Forelimb muscle (tissue), 1 donor: ENCODE measurements at places on chromosomes 2 and 18. TPM values are rescaled to one million over a fixed set of nuclear protein-coding genes. Genes with fewer than 3 reads are reported as not detected.

- no peak for DNase-seq
Observed at GRCh38 chr2:233460726-233461441, 105.7 kb downstream of the USP40 start.

- DNase-seq = no peak
Observed at GRCh38 chr2:163887182-163887581, 151.4 kb upstream of the FIGN start.

The RUFY4 gene
- 0.16 TPM for polyA plus RNA-seq

The IL36G gene
- polyA plus RNA-seq = 0.14 TPM

DNA sequence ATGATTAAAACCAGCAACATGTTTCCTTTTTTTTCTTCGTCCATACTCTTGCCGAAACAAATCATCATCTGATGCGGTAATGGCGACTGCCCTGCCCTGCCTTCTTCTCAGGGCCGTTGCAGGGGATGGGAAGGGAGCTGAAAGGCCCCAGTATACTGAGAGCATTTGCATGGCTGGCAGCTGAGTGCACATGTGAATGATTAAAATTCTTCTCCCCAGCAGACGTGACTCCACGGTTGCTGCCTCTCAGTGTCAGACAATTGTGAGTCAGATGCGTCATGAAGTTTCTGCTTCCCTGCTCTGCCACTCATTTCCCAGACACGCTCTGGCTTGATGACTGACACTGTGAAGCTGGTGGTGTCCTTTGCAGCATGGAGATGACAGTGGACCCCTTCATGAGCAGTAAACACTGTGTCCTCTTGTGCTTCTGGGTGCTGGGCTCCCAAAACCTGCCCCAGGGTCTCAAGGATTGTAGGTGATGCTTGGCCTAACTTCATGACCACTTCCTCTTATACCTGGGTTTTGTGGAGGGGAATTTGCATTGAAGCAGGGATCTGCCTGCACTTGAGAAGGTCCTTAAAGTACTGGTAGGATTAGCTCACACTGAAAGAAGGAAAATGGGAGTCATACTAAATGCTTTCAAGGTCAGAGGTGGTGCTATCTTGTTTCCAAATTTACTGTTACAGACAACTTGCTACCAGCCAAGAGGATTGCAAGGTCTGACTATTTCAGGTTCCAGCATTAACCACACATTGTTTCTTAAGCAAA lies 222.5 kb upstream of the COPS8 start:
- DNase-seq = no peak

GRCh38 chr2:124804014-124804940 lies 779.2 kb downstream of the CNTNAP5 start:
- no peak for DNase-seq

DNA sequence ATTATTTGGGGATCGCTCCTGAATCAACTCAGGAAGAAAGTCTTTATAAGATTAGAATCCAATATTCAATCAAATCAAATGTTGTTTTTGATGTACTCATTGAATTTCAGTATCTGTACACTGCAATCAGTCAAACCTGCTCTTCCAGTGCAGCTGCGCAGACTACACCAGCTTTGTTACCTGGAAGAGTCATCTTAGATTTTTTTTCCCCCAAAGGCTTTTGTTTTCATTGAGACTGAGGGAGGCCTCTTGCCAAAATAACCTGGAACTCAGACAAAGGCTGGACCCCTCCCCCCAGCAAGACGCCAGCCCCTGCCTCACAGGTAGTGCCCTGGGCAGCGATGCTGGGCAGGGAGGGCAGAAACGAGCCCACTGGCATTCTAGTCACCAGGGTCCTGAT lies 74.8 kb downstream of the ARHGEF4 start:
- no peak for DNase-seq

- DNase-seq = no peak
Observed at GRCh38 chr2:28927878-28928277, 33.4 kb downstream of the WDR43 start.

The ANKRD30B gene
- polyA plus RNA-seq = 0.06 TPM

The CDCA7 gene
- 12.1 TPM for polyA plus RNA-seq

GRCh38 chr2:50006327-50006726 lies 852.0 kb upstream of the FSHR start:
- DNase-seq = no peak

DNA sequence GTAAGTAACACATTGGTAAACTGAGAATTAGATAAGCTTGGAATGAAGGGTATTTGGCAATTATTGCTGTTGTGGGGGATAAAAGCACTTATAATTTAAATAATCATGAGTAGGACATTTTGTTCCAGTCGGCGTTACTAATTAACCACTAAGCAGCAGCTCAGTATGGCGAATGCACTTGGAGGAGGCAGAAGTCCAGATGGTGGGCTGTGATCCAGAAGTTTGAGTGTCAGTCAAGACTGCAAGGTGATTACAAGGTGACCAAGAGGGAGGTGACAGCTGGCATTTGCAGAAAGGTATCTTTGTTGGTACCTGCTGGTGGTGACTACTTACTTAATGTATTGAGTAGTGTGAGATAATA lies 643.6 kb upstream of the FAM98A start:
- DNase-seq = no peak

GRCh38 chr2:27771548-27772335 lies at the start of gene MRPL33:
Gene MRPL33, plus strand, starts transcription at chr2:27771719. Its CDS starts 59 bp downstream, at chr2:27771778.
- DNase-seq = peak; percentile 78

- DNase-seq = no peak
Observed at GRCh38 chr2:137706786-137707613, 257.3 kb upstream of the HNMT start.

The SLC40A1 gene
- polyA plus RNA-seq = 34.6 TPM

DNA sequence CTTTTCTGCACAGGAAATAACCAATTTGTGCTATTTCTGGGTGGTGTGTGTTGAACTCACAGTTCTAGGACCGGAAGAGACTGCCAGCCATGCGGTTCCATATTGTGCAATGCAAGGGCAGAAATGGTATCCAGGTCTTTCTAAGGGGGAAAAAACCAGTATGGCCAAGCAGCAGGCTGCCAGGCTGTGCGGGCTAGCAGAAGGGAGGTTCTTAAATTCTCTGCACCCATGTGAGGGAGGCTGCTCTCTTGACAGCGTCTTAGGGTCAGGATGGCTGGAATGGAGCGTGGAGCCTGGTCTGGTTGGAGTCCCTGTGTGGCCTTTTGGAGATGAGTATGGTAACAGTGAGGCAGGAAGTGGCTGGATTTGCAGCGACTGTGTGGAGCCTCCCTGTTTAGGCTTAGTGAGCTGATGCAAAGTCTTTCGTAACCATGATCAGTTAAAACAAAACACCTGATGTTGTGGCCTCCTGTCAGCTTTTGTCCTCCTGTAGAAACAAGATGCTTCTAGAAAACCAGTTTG lies 52.6 kb downstream of the NCK2 start:
- no peak for DNase-seq

The RGPD8 gene
- polyA plus RNA-seq = 2.3 TPM

The FOXI3 gene
- 0.05 TPM for polyA plus RNA-seq

GRCh38 chr2:238926761-238927611 lies 79.1 kb downstream of the TWIST2 start:
- no peak for DNase-seq

The UGP2 gene
- polyA plus RNA-seq = 271 TPM

GRCh38 chr18:38076346-38077070 lies 510.9 kb upstream of the CELF4 start:
- no peak for DNase-seq

DNA sequence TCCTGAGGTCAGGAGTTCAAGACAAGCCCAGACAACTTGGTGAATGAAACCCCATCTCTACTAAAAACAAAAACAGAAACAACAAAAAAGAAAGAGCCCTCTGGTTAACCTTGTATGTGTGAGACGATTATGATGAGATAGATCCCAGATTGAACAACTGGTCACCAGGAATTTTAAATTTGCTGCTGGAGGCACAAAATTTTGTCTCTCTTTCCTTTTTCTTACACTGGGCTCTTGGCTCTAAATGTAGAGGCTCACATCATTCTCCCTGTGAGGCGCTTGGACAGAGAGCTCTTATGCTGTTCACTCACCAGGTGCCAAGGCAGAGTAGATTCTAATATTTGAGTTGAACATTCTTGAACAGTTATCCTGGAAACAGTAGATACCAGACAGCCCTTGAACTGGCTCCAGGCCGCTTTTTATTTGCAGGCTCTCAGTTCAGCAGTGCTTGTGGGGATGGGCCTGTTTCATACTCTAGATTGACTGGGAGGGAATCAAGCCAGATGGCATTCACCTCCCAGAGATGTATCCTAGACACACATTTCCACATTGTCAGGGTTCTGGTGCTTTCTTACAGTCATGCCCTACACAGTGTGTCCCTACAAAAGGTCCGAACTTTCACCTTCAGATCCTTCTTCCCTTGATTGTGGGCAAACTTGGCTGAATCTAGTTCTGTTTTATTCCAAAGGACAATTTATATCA lies 1159.6 kb downstream of the RPIA start:
- no peak for DNase-seq

DNA sequence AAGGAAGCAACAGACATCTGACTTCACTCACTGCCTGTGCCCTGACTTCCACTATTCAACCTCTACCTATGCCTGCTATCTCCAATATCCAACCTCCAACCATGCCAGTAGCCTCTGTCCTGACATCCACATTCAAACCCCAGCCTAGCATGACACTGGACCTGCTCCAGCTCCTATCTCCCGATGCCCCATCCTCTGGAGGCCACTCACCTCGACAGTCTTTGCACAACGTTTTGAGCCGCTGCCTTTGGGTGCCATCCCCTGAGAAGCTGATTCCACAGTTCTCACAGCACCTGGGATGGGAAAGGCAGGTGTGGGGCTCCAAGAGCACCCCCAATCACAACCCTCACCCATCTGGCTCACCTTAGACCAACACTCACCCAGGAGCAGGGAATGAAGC lies 4.9 kb downstream of the MBD1 start:
- no peak for DNase-seq

GRCh38 chr2:26627350-26628105 lies 13.6 kb downstream of the CIB4 start:
- DNase-seq = no peak

GRCh38 chr2:238336151-238336550 lies 15.8 kb downstream of the TRAF3IP1 start:
- DNase-seq = no peak

DNA sequence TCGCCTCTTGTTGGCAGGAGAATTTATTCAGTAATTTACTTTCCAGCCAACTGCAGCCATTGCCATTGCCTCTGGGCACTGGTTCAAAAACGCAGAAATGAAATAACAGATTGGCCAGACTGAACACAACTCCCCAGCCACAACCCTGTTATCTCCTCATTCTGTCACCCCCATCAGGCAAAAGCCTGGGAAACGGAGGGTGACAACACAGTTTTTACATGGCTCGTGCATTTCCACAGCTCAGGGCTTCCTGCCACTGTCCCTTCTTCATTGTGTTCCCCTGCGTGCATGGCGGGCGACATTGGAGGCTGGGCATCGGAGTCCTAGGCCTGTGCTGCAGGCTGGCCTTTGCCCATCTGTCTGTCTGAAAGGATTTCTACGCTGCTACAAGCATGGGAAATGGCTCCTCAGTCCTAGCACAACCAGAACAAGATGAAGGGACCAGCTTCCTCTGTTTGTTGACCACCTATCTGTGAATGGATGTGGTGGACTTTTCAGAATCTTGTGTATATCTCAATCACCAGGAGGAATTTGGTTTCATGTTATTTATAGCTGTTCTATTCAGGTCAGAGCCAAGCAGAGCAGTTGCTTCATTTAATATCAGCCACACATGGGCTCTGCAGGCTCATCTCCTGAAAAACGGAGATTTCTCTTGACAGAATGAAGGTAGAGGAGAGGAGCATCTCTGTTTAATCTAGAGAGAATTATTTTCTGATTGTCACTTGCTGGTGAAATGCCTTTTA lies 107.0 kb downstream of the MGAT5 start:
- DNase-seq = no peak

GRCh38 chr2:10007921-10008808 lies 35.2 kb upstream of the KLF11 start:
- DNase-seq = no peak

DNA sequence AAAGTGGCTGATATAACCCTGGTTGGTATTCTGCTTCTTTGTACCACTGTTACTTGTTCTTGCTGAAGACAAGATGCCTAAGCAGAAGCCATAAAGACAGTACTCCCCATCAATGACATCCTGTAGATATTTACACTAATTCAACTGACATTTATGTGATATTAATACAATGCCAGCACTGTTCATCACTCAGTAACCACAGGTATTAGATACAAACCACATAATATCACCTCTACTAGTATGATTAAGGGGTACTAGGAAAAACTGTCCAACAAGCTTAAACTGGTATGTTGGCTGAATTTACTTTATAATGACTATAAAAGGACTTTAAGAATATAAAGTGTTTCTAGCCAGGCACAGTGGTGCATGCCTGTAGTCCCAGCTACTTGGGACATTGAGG lies 65.8 kb downstream of the RTN4 start:
- DNase-seq = no peak

DNA sequence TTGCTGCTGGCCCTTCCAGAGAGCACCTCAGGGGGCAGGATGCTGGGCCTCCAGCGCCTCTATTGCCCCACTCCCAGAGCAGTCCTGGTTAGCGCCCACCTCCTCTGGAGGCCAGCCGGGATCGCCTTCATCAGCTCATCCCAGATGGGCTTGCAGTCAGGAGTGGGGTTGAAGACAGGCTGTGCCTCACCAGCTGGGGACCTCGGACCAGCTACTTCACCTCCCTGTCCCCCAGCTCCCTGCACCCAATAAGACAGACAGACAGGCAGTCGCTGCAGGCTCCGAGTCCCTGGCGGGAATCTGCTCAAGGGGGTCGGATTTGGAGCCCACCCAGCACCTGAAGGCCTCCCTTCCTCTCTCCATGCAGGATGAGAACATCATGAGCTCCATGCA lies 18.9 kb upstream of the FAHD2A start:
- no peak for DNase-seq

DNA sequence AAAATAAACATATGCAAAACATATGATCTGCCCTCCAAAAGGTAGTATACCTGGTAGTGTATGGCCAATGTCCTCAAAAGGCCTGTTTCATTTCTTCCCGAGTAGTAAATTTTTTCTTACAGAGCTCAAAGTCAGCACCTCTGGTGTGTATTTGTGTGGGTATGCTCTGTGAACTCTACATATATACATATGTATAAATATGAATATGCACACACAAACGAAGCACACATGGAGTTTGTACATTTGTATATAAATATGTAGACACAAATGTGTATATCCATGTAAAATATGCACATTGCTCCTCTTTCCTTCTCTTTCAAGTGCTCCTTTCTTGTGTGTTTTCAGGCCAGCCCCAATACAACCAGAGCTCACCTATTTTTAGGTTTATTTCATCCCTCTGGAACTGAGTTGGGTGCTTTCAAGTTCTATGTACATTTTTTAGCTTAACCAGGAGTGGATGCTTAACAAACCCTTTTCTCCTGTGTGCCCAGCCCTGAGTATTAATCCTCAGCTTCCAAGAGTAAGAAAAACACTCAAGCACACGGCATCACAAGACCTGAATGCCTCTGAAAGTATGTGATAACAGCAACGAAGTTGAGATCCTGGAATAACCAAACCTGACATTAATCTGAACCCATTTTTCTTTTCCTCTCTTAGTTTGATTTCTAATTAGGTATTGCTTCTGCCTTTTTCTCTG lies 12.2 kb upstream of the GALNT5 start:
- no peak for DNase-seq
